CD4-positive, alpha-beta T cell treated with Interleukin-17A for 4 hours (primary cell): ENCODE measurements at places on chromosomes 3 and 15.

DNA sequence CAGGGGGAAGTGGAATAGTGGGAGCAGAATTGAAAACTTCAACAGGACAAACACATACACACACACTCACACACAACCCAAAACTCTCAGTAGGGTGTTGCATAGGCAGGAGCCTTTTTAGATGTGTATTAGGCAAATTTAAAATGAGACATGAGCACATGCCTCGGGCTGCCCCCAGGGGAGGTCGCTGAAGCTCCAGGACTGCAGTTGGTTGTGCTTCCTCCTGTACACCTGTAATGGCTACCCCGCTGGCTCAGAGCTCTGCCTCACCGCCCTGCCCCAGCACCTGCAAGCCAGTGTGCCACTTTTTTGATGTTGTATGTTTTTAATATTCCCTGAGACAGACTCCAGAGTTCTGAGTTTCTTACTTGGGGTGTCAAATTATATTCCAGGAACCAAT is 303.4 kb upstream of the NR2E3 start:
- no peak for DNase-seq

DNA sequence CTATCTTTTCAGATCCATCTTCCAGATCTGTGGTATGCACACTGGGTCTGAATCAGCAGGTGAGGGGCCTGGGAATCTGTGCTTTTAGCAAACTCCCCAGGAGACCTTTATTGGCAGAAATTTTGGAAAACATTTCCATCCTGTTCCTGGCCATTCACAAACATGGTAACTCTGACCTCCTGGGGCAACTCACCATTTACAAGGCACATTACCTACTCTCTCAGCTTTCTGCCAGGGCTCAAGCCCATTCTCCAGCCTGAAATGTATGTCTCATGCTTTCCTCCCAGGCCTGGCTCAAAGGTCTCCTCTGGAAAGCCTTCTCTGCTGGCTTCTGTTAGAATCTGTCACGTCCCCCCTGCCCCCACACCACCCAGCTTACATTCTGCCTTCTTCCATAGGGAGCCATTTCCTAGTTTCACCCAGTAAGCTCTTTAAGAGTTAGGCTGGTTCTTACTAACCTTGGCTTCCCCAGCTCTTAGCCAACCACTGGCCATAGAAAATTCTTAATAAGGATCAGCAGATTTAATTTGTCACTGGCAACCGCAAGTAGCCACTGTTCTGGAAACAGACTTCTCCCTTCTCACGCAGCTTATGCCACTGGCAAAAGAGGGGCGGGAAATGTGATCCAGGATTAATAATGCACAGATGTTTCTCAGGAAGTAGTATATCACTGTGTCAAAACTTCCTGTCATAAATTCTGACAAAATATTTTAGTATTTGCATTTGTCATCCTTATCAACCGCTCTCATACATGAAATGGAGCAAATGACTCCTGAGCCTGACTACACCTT is 55.0 kb downstream of the RORA start:
- DNase-seq: no peak

DNA sequence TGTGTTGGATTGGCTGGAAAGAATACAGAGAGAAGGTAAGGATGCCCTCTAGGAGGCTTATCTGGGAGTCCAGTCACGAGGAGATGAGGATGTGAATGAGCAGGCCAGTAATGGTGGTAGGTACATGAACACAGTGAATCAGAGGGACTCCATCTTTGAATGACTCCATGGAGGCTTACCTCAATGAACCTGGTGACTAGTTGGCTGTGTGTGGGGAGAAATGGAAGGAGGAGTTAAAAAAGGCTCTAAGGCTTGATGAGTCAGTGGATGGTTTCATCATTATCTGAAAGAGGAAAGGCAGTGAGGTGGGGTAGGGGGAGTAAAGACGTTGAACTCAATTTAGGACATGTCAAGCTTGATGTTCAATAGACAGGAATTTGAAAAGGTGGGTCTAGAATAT is 61.1 kb downstream of the KCNAB1 start:
- no peak for DNase-seq

GRCh38 chr3:56919137-56919796 is 117.5 kb upstream of the ARHGEF3 start:
- DNase-seq: peak; percentile 30

DNA sequence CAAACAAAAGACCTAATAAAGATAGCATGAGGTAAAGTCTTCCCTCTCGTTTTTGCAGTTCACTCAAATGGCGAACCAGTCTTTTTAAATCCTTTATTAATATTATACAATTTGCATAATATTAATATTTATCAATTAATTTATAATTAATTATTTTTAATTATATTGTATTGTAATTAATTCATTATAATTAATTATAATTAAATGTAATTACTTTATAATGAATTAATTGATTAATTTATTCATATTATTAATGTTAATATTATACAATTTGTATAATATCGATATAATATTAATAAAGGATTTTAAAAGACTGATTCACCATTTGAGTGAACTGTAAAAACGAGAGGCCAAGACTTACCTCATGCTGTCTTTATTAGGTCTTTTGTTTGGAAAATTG is 1045.4 kb upstream of the CADM2 start:
- DNase-seq: no peak

DNA sequence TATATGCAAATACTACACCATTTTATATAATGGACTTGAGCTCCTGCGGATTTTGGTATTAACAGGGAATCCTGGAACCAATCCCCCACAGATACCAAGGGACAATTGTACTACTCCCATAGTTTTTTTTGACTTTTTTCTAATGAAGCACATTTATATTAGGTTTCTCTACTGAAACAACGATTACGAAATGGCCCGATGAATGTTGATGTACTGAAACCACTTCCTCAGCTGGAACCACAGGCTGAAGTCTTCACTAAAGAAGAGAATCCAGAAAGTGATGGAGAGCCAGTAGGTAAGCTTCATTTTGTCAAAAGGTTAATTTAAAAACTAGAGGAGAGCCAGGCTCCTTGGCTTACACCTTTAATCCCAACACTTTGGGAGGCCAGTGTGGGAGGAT is 121.5 kb upstream of the LRRFIP2 start:
- DNase-seq: no peak

- no peak for DNase-seq
Measured at GRCh38 chr15:73176598-73176997, 124.3 kb downstream of the NEO1 start.

DNA sequence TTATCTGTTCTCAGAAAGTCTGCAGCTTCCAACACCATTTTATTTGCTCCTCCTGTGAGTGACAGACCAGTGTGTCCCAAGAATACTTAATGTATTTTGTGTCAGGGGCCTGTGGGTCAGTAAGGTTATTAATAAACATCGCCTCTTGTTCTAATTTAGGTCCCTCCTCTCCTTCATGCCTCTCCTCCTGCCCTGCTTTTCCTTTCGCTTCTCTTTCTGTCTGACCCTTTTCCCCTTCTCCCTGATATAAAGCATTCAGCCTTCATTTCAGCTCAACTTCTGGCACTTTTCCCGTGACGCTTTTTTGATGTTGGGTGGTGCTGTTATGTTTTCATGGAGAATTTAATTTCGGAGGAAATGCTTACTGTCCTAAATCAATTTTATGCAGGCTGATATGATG is 29.7 kb upstream of the NR2F2 start:
- no peak for DNase-seq

DNA sequence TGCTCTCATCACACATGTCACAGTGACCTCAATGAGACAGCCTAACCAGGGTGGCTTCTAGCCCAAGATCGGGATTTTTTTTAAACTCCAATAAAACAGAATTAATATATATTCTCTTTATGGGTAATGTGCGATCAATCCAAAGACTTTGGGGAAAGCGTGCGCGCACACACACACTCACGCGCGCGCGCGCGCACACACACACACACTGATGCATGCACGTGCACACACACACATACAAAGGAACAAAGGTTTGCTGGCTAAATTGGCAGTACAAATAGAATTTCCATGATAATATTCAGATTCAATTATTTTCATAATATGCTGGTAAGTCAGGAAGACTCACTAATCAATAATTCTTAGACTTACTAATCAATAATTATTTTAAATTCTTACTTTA is 19.3 kb downstream of the IL17RD start:
- no peak for DNase-seq
